Activated naive CD4-positive, alpha-beta T cell treated with anti-CD3 and anti-CD28 coated beads, Interleukin-2, amount 50 U/mL, for 72 hours (primary cell): ENCODE measurements at places on chromosomes 3 and 15. TPM values are rescaled to one million over a fixed set of nuclear protein-coding genes. Genes with fewer than 3 reads are reported as not detected.

DNA sequence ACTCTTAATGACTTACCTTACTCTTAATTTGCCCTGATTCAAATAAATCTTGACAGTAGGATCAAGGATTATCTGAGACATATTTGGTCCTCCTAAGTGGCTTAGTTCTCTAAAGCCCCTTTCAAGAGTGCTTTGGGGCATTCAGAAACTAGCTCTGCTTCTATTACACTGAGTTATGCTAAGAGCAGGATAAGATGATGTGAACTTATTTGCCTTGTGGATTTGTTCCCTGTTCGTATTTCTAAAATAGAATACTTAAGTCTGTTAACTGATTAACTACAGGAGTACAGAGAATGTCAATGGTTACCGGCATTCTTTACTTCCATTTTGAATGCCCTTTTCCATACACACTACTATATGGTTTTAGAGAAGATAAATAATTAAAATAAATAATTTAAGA, 14.8 kb upstream of the FRMD4B start:
- DNase-seq, result no peak

The TIGIT gene
- 14.6 TPM for total RNA-seq

- DNase-seq, result no peak
Observed at GRCh38 chr3:112539825-112540650, 21.7 kb downstream of the ATG3 start.

The TXNRD3 gene
- total RNA-seq, result 2.3 TPM

GRCh38 chr15:83289160-83289559, 4.7 kb upstream of the BNC1 start:
- no peak for DNase-seq

The GXYLT2 gene
- total RNA-seq, result 0.08 TPM

DNA sequence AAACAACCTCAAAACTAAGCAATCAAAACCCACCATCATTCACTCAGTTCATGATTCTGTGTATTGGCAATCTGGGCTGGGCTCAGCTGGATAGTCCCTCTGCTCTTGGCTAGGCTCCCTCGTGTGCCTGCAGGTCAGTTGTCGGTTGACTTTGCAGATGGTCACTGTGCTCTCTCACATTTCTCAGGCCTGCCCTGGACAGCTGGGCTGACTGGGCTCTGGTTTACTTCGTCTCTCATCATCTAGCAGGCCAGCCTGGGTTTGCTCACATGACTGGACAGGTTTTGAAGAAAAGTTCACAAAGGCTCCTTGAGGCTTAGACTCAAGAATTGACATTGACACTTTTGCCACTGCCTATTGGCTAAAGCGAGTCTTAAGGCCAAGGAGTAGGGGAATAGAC, 105.0 kb upstream of the CTNNB1 start:
- DNase-seq, result no peak

DNA sequence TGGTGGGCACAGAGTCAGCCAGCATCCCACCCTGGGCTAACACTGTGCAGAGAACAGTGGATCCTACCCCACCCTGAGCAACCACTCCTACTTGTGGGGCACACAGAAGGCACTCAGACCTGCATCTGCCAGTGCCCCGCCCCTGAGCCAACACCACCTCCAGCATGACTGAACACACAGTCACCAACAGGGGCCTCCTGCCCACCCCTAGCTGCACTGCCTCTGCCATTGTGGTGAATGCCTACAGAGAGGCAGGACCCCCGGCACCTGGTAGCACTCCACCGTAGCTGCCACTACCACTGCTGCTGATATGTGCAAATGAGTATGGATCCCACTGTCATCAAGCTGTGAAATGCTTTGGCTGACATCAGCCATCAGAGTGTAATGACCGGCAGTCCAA, 123.1 kb downstream of the ADAMTSL3 start:
- DNase-seq, result no peak

DNA sequence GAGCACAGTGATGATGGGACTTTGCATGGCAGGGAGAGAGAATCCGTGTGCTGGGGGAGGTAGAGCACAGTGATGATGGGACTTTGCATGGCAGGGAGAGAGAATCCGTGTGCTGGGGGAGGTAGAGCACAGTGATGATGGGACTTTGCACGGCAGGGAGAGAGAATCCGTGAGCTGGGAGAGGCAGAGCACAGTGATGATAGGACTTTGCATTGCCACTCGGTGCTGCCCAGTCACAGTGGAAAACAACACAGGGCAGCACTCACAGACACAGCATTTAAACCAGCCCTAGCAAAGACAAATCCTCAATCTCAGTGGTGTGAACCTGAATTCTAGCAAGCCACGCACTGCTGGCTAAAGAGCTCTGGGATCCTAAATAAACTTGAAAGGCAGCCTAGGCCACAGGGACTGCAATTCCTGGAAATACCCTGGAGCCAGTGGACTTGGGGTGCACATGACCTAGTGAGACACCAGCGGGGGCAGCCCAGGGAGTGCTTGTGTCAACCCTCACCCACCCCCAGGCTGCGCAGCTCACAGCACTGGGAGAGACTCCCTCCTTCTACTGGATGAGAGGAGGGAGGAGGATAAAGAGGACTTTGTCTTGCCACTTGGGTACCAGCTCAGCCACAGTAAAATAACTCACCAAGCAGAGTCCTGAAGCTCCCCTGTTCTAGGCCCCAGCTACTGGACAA, 23.4 kb upstream of the TNK2 start:
- DNase-seq, result no peak

The TRIM42 gene
- not detected for total RNA-seq

- no peak for DNase-seq
Observed at GRCh38 chr3:142844339-142844977, 44.4 kb downstream of the PCOLCE2 start.

- no peak for DNase-seq
Observed at GRCh38 chr15:22903427-22903826, 65.0 kb downstream of the NIPA2 start.

The HRG gene
- total RNA-seq, result not detected

DNA sequence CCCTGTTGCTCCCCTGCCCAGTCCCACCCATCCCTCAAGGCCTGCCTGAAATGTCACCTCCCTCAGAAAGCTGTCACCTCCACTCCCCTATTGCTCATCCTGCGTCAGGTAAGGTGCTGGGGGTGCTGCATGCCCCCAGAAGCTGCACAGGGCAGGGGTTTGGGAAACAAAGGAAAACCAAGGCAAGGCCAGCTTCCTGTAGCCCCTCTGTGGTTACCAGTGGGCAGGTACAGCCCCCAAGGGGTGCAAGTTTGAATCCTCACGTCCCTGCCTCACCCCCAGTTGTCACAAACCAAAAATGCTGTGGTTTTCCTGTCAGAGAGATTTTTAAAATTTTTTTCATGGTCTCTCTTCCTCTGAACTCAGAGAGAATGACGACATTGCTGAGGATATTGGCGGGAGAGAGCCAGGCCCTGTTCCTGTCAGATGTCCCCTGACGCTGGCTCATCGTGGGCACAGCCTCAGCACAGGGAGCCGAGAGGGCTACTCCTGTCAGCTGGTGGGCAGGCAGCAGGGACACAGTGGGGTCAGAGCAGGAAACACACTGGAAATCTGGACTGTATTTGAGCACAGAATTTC, 27.0 kb downstream of the PSTPIP1 start:
- peak; percentile 72 for DNase-seq
